ENCODE measurements at places on chromosomes 6 and 20. TPM values are rescaled to one million over a fixed set of nuclear protein-coding genes. Genes with fewer than 3 reads are reported as not detected.

Gene ASIP
- total RNA-seq = not detected

Gene KIF6
- total RNA-seq = 10.0 TPM

Gene SGK2
- 0.46 TPM for total RNA-seq

Gene PPP1R16B
- 6.3 TPM for total RNA-seq

Gene EPHA7
- total RNA-seq = not detected

Gene HEY2
- not detected for total RNA-seq

Gene TPD52L1
- 3.8 TPM for total RNA-seq

Gene TMC2
- total RNA-seq = not detected

Measured in melanocyte of skin (primary cell).